ENCODE measurements at places on chromosomes 7 and 10.

DNA sequence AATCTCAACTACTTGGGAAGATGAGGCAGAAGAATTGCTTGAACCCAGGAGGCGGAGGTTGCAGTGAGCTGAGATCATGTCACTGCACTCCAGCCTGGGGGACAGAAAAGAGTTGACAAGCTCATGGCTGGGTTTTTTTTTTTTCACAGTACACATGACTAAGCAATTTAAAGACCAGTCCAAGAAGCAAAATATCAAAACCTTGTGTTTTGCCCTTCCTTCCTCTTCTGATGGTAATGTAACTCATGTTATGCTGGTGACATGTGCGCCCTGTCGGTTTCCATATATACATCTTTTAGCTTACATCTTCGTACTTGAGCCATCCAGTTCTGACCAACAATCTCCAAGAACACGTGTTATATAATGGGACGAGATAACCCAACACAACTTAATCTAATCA is 237.7 kb upstream of the PLXDC2 start:
- DNase-seq, result no peak

DNA sequence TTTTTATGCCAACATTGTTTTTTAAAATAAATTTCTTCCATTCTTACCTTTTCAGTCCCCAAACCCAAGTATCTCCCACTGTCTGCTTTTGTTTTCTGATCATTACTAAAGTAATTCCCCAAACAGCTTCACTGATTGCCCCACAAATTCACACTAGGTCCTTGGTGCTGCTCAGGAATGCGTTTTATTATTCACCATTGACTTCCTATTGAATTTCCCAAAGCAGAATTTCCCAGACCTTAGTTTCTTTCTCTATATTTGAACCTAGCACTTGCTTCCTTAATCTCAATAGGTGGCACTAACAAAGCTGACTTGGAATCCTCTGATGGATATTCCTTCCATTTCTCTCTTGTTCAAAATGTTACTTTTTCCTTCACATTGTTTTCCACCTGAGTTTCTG is 52.2 kb downstream of the FZD1 start:
- no peak for DNase-seq

DNA sequence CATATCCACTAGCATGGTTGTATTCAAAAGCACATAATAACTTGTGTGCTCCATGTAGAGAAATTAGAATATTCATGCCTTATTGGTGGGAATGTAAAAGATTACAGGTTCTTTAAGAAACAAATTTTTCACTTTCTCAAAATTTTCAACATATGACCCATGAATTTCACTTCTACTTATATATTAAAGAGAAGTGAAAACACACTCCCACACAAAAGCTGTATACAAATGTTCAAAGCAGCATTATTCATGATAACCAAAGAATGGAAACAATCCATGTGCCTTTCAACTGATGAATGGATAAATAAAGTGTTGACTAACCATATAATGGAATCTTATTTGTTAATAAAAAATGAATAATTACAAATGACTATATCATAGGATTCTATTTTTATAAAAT is 694.5 kb upstream of the PCDH15 start:
- DNase-seq, result no peak

- no peak for DNase-seq
Observed at GRCh38 chr7:148975896-148976295, 52.4 kb downstream of the PDIA4 start.

GRCh38 chr7:123637203-123637602 is 18.5 kb upstream of the LMOD2 start:
- no peak for DNase-seq

GRCh38 chr10:96622013-96622787 is 35.4 kb upstream of the TM9SF3 start:
- no peak for DNase-seq
